ENCODE measurements at places on chromosomes 3 and 15.

- no peak for DNase-seq
Observed at GRCh38 chr15:48806151-48806550, 4.7 kb downstream of the CEP152 start.

DNA sequence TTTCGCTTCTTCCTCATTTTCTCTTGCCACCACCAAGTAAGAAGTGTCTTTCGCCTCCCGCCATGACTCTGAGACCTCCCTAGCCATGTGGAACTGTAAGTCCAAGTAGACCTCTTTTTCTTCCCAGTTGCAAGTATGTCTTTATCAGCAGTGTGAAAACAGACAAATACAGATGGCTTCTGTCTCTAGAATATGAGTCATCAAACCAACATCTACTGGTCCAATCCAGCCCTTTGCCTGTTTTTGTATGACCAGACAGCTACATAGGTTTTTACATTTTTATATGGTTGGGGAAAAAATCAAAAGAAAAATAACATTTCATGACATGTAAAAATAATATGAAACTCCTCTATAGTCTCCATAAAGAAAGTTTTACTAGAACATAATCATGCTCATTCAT is 118.7 kb upstream of the PTPRG start:
- no peak for DNase-seq

- no peak for DNase-seq
Observed at GRCh38 chr3:177470197-177470941, 273.1 kb upstream of the TBL1XR1 start.

DNA sequence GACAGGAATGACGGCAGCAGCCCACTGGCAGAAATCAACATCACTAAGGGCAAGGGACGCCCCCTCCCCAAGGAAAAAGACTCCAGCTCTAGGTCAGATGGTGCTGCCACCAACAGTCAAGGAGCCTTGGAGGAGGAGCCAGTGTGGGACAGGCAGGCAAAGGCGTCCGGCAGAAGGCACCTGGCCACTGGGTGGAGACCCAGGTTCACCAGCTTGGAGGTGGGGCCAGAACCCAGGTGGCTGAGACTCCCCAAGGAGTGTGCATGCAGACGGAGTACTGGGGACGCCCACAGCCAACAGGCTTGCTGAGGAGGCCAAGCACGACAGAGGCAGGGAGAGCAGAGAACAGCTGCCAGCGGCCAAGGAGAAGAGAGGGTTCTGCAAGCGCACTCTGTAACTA is 35.2 kb downstream of the PTPN23 start:
- DNase-seq: no peak

GRCh38 chr3:134606033-134607025 is 44.5 kb downstream of the KY start:
- DNase-seq: no peak

DNA sequence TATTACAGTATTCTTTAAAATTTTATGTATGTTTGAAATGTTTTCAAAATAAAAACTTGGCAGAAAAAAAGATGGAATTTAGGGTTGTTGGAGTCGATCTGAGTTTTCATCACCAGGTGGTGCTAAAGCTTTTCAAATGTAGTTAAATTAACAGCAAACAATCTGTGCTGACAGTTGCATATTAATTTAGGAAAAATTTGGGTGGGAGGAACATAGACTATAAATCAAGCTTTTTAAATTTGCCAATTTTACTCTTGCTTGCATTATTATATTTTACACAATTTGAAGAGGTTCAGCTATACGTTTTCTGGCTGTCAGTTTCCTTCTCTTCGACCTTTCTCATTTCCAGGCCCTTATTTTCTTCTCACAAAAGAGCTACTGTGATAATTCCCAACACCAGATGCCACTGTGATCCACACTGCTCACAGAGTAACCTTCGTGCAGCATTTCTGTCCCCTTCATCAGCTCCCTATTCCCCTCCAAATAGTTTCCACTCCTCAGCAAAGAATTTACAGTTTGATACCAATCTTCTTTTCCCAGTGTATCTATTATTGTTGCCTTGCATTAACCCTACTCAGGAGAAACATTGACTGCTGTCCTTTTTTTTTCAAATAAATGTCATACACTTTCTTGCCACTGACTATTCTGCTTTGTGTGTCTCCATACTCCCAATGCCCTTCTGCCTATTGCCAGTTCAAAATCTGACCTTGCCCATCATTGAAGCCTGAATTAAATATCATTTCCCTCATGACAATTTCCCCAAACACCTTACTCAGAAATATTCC is 53.4 kb upstream of the EIF5A2 start:
- no peak for DNase-seq

DNA sequence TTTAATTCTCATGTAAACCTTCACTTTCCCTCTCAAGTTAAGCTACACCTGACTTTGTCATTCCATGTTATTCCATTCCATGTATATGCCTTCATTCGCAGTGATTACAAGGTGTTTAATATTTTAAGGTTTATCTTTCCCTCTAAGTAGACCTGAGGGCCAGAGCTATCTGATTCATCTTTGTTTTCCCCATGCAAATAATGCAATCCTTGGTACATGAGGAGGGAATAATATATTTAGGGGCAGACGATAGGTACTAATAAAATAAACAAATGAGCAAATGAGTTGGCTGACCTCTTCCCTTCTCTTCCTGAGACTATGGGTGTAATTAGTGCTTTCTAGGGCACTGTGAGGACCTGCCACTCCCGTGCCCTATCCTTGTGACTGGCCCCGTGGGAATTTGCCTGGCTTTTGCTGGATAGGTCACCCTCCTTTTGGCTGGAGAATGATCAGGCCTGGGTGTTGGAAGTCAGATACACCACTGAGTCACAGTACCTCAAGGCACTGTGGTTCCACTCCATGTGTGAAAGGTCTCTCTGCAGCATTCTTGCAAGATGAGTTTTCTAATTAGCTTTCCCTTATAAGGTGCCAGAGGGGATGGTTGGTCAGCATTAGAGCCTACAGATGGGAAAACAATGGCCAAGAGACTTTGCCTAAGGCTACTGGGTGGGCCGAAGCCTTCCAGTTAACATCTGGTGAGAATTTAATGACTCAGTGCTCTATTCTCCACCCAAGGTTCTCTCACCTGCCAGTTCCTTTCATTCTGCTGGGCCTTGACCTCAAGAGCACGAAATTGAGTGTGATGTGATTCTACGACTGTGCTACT is 183.2 kb downstream of the P3H2 start:
- DNase-seq: no peak

- DNase-seq: no peak
Observed at GRCh38 chr15:40085266-40085665, 23.4 kb downstream of the BMF start.

- DNase-seq: no peak
Observed at GRCh38 chr15:82764740-82765139, 41.1 kb downstream of the FSD2 start.

- DNase-seq: no peak
Observed at GRCh38 chr3:141863491-141863890, 13.0 kb upstream of the ATP1B3 start.

DNA sequence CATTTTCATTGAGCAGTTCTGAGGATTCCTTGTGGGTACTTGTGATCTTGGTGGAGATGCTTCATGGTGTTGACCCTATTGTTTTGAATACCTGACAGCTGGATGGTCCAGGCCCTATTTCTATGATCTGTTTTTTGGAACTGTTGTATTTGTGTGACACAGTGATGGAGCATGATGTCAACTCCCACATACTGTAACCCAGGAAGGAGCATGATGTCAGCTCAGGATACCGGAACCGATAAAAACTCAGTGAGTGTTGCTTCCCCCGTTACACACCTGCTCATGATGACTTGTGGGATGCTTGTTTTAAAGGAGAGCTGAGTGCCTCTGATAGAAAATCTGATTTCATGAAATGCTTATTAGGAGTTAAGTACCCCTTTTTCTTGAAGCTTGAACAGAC is 45.1 kb downstream of the ZBTB38 start:
- no peak for DNase-seq

- no peak for DNase-seq
Observed at GRCh38 chr15:62099094-62099601, 32.4 kb downstream of the C2CD4A start.

DNA sequence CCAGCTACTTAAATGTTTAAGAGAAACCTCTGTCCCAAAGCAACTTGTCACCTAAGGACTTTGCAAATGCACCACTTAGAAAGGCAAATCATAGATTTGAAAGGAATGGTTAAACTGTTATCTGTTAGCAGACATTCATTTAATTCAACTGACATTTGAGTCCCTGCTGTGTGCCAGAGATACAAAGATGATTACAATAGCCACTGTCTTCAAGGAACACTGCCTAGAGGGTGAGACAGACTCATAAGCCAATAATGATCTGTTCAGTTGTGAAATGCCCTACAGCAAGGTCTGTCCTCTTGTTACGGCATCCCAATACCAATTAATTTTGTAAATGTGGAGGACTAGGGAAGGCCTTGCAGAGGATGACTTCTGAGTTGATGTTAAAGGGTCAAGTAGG is 113.1 kb downstream of the ATG7 start:
- no peak for DNase-seq

DNA sequence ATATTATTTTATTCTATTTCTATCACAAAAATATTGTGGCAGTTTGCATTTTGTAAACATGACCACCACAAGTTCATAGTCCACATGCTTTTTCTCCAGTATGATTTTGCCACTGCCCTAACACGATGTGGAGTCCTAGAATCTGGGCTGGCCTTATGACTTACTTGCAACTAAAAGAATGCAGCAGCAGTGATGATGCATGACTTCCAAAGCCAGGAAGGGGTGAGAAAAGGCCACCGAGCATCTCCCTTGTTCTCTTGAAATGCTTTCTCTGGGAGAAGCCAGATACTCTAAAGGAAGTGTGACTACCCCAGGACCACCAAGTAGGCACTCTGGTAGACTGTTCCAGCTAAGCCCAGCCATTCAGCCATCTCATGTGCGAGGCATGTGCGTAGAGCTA is 191.6 kb upstream of the MRPL3 start:
- no peak for DNase-seq

DNA sequence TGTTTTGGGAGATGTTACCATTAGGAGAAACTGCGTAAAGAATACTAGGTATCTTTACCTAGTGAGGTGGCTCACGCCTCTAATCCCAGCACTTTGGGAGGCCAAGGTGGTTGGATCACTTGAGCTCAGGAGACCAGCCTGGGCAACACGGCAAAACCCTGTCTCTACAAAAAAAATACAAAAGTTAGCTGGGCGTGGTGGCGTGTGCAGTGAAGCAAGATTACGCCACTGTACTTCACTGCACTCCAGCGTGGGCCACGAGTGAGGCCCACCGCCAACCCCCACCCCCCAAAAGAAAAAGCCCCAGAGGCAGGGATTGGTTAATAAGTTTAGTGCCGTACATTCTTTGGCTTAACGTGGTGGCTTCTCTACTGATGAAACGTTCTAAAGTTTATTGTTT is 23.5 kb downstream of the TRIM71 start:
- DNase-seq: no peak

GRCh38 chr3:189103208-189103607 is 68.6 kb upstream of the TPRG1 start:
- no peak for DNase-seq

DNA sequence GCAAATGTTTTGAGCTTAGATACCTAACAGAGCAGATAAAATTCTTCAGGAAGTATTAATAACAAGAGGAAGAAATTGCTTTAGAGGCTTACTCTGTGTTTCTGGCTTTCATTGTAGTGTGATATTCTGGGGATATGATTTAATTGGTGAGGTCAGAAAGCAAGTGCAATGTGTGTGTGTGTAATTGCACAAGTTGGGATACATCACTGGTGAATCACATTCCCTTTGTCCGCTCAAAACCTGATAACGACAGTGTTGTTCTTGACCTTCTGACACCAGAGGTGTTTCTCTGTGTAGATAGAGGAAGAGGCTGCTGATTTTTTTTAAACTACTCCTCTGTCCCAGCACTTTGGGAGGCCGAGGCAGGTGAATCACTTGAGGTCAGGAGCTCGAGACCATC is 161.1 kb downstream of the CACNA2D3 start:
- no peak for DNase-seq

All from stimulated activated CD8-positive, alpha-beta memory T cell treated with anti-CD3 and anti-CD28 coated beads, Interleukin-12 subunit alpha, Interleukin-12 subunit beta, amount 100 ng/mL, for 4 hours (primary cell).